ENCODE measurements at places on chromosomes 4 and X.

- DNase-seq = no peak
Observed at GRCh38 chr4:166518776-166519175, 645.7 kb downstream of the TLL1 start.

DNA sequence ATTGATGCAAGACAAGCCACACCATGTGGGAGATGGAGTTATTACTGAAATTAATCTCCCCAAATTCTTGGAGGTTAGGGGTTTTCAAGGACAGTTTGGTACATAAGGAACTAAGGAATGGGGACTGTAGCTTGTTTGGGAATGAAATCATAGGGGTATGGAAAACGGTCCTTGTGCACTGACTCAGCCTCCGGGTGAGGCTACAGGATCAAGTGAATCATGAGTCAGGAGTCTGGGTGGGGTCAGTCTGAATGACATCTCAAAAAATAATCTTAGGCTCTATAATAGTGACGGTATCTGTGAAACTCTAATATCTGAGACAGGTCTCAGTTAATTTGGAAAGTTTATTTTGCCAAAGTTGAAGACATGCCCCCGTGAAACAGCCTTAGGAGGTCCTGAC, 128.5 kb upstream of the CYSLTR1 start:
- DNase-seq = no peak

- DNase-seq = no peak
Observed at GRCh38 chr4:1646690-1647089, 37.4 kb downstream of the FAM53A start.

GRCh38 chr4:84215217-84215616, 283.9 kb downstream of the NKX6-1 start:
- no peak for DNase-seq

DNA sequence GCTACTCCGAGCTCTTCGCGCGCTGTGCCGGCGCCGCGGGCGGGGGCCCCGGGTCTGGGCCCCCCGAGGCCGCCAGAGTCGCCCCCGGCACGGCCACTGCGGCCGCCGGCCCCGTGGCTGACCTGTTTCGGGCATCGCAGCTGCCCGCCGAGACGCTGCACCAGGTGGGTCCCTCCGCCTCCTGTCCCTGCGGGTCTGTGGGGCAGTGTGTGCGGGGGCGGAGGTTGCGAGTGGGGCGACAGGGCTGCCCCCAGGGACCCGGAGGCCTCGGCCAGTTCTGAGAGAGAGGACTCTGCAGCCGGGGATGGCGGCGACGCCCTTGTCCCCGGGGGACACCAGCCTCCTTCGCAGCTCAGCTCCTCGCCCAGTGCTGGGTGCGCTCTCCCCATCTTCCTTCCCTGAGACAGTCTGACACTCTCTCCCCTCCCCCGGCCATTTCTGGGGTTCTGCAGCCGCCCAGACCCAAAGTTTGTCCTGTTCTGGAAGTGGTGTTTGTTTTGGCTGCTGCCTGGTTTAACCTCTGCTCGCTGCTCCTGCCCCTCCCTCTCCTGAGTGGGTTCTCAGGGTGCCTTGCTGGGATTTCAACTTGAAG, 609 bp downstream of the REPS2 start:
- DNase-seq = no peak

GRCh38 chr4:115259642-115260041, 146.2 kb upstream of the NDST4 start:
- DNase-seq = no peak

GRCh38 chr4:54687887-54688841, 30.4 kb downstream of the KIT start:
- DNase-seq = no peak

- DNase-seq = no peak
Observed at GRCh38 chr4:97994765-97995465, 148.4 kb downstream of the STPG2 start.

GRCh38 chrX:74225111-74225510, 78.9 kb upstream of the ZCCHC13 start:
- DNase-seq = no peak

- DNase-seq = no peak
Observed at GRCh38 chr4:121698236-121698671, 1.5 kb upstream of the ANXA5 start.

GRCh38 chr4:174037631-174038030, 245.8 kb downstream of the FBXO8 start:
- DNase-seq = no peak

DNA sequence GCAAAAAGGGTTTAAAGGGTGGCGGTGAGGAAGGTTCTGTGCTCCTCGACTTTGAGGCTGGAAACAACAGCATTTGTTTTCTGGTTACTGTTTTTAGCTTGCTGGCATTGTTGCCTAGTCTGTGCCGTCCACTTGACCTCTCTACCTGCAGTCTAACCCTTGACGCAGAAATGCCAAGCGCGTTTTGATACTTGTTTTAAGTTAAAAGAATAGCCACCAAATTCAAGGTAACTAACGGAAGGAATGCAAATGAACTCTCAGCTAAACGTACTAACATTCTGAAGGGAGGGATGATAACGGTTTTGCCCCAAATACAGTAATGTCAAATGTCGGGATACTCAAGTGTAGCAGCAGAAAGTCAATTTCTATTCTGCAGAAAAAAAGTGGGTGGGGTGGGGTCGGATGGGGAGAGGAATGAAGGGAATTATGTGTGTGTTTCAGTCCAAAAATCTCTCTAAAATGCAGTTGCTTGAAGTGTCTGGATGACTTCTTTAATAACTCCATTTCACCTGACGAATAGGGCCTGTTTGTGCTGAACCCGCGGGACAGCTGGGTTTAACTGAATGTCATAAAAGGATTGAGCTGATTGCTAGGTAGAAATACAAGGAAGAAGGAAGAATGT, 3.4 kb upstream of the NKX6-1 start:
- no peak for DNase-seq

DNA sequence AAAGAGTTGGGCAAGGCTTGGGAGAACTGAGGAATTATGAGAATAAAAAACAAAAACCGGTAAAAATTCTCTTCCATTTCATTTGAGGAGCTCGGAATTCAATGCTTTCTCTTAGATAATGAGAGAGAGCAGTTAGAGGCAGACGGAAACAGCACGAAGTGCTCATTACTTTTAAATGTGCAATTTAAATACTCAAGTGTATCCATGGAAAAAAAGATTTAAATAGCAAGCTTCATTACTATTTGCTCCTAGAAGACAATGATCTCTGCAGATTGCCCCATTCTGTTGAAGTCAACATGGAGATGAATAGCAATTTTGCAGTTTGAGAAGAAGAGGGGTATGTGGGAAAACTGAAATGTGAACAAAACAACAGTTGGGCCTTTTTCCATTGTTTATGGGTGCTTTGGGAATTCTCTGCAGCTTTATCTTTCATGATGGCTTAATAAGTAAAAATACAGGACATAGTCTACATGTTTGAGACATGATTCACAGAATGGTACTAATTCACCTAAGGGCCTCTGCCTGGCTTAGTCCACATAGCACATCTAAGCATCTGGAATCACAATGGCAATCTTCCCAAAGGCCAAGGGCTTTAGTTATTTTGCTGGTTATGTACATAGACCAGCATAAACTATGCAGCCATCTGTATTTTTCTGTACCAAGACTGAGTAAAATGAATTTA, 512.7 kb upstream of the FAT1 start:
- no peak for DNase-seq

DNA sequence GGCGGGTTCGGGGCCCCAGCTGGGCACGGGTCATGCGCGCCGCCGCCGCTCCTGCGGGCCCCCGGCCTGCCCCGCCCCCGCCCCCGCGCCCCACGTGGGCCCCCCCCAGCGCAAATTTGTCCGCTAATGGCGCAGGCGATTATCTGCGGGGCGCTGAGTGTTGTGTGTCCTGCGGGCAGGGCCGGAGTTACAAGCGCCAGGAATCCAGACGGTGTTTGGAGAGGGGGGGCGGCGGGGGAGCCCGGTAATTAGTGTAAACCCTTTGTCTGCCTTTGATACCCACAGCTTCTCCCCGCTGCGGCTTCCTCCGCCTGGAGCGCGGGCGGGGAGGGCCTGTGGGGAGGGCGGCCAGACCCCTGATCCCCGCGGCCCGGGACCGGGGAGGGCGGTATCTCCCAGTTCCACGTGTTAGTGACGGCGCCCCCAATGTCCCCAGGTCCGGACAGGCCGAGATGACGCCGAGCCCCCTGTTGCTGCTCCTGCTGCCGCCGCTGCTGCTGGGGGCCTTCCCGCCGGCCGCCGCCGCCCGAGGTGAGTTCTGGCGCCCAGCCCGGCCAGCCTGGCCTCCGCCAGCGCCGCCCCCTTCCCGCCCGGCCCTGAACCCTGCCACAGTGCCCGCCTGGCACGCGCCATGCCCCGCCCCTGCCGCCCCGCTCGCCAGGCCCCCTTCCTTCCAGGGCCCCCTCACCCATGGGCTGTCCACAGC, 761 bp downstream of the FGFRL1 start:
- DNase-seq = no peak

DNA sequence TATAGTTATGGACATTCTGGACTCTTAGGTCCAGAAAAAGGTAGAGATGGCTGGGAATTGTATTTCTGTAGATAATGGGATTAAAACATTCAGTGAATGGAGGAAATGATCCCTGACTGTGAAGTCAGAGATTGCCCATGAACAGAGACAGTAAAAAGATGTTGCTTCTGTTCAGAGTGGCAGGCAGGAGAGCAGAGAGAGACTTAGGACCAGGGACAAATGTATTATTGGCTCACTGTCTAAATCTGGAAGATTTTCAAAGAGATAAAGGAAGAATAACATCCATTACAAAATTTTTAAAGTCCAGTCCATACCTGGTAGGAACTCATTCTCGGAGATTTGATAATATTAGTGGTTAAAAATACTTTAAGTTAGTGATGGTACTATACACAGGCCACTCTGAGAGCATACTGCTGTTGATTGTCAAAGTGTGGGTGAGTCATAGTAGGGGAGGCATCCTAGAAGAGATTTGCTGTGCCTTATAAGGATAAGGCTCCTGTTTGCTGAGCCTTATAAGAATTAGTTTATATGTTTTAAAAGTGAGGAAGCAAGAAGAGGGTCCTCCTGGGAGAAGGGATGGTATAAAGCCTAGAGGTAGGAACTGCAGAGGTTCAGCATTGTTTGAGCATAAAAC, 53.0 kb downstream of the JADE3 start:
- no peak for DNase-seq

GRCh38 chr4:39029752-39030694, 2.2 kb downstream of the TMEM156 start:
- DNase-seq = no peak

GRCh38 chr4:73731968-73732610, 8.3 kb upstream of the CXCL8 start:
- no peak for DNase-seq

DNA sequence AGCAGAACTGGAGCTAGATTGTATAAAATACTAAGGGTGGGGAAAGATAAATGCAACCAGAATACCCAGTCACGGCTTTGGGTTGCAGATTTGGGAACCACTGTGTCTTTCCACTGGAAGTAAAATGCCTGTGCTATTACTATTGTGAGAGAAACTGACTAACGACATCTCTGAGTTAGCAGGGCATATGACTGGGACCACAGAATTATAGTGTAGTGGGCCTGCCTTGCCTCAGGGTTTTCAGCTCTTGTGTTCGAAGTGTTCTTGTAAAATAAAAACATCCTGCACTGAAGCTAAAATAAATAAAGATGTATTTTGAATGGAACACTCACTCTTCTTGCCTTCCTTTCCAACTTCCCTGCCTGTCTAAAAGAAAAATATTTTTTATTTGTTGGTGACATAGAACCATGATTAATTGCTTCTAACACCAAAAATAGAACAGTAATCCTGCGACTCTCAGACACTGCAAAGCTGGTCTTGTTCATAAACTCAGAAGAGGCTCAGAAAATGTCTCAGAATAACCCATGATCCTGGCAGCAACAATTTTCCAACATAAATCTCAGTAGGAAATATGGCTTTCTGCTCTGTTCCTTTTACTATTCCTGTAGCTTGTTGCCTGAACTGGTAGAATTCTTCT, 104.2 kb downstream of the FAM47B start:
- no peak for DNase-seq

DNA sequence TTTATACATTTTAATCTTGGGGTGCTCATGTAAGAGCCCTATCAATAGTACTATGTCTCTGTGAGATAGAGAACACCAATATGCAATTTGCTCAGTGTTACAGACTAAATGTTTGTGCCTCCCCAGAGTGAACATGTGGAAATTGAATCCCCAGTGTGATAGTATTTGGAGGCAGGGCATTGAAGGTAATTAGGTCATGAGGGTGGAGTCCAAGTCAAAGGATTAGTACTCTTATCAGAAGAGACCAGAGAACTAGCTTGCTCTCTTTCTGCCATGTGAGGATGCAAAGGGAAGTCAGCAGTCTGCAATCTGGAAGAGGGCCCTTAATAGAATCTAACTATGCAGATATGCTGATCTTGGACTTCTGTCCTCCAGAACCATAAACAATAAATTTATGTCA, 1317.0 kb downstream of the STIM2 start:
- DNase-seq = no peak

DNA sequence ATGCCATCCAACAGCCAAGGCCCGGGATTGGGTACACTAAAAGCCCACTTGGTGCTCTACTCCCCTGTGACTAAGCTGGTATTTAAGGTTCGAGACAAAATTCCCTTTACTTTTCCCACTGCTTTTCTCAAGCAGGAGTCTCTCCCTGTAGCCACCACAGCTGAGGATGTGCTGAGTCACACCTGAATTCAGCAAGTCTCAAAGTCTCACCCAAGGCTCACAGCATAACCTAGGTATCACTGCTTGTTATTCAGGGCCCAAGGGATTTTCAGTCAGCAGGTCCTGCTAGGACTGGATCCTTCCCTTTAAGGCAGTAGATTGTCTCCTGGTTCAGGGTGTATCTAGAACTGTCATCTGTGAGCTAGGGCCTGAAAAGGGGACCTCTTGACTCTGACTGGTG, 39.2 kb downstream of the FMR1NB start:
- no peak for DNase-seq

DNA sequence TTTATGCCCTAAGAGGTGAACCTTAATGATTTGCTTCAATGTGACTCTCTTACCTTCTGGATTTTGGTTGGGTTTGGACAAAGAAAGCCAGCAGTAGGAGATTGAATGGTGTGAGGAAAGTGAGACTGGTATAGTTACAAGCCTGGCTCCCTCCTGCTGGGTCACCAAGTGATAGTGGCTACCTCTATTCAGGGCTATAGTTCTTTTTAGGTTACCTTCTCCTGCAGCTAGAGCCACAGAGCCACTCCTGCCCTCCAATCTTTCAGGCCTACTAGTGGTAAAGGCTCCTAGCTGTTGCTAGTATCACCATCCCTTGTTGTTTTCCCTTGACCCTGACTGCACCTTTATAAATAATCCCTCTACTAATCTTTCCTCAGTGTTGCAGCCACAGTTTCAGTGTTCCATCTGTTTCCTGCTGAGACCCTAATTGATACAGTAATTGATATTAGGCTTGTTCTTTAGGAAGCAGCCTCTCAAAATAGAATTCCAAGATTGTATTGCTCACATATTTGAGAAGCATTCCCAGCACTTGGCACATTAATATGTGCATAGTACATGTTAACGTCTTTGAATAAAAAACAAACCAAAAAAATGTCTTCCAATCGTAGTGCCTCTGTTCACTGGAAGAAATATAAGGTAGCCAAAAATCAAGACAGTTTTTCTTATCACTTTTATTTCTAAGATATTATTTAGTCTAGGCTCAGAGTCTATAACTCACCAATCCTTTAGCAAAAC, 82.3 kb downstream of the SRPX start:
- no peak for DNase-seq

Measured in left kidney (tissue), 8 donors.